ENCODE measurements at places on chromosomes 7 and 10.

DNA sequence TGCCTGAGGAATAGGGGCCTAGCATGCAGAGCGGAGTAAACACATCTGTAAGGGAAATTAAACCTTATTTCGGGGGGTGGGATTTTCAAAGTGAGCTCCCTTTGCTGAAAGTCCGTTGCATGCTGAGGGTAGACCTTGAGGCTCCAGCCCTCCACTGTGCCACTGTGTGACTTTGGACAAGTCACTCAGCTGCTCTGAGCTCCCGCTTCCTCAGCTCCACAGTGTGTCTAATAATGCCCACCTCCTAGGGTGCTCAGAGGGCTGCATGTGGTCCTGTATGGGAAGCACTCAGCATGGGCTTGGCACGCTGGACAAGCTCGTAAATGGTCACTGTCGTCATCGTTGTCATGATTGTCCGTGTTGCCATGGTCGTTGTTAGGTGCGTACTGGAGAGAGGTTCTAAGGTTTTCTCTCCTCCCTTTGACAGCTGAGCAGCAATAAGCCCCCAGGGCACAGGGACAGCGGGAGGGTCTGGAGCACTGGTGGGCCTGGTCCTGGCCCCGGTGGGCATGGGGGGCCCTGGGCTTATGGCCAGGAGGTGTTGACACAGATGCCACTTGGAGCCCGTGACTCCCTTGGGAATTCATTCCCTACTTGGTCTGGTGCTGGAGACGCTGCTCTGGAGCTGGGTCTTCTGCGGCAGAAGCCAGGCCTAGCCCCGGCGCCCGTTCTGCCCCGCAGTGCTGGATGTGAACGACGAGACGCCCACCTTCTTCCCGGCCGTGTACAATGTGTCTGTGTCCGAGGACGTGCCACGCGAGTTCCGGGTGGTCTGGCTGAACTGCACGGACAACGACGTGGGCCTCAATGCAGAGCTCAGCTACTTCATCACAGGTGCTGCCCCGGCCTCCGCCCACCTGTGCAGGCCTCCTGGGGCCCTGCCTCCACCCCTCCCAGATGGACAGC lies 13.1 kb downstream of the C10orf105 start:
- no peak for DNase-seq

- no peak for DNase-seq
Observed at GRCh38 chr7:101790566-101791293, 26.7 kb upstream of the CUX1 start.

GRCh38 chr7:116801092-116801710 lies 61.2 kb upstream of the CAPZA2 start:
- DNase-seq: no peak

GRCh38 chr7:98156700-98157099 lies 50.0 kb downstream of the LMTK2 start:
- no peak for DNase-seq

GRCh38 chr7:158356454-158356853 lies 231.2 kb downstream of the PTPRN2 start:
- no peak for DNase-seq

GRCh38 chr7:92778972-92779371 lies 57.4 kb downstream of the CDK6 start:
- DNase-seq: no peak

DNA sequence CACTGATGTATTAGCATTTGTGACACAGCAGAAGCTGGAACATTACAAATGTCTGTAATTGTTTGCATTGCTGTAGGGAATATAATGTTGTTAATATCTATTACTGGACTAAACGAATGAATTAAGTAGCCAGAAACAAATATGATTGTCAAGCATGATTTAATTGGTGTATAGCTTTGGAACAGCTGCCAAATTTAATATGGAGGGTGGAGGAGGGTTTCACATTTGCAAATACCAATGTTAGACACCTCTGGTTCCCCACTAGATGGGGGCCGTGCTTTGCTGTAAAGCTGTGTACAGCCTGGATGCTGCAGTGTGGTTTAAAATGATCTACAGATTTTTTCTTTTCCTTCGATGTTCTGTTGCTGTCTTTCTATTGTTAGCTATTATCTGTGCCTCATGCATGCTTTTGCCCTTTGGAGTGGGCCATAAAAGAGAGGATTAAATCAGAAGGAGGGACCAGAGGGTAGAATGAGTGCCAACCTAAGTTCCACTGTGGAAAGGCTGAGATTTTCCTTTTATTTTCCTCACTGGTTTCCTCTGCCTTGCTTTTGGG lies 23.1 kb downstream of the DNAJB9 start:
- no peak for DNase-seq

GRCh38 chr10:11280187-11280932 lies 262.7 kb downstream of the CELF2 start:
- DNase-seq: no peak

DNA sequence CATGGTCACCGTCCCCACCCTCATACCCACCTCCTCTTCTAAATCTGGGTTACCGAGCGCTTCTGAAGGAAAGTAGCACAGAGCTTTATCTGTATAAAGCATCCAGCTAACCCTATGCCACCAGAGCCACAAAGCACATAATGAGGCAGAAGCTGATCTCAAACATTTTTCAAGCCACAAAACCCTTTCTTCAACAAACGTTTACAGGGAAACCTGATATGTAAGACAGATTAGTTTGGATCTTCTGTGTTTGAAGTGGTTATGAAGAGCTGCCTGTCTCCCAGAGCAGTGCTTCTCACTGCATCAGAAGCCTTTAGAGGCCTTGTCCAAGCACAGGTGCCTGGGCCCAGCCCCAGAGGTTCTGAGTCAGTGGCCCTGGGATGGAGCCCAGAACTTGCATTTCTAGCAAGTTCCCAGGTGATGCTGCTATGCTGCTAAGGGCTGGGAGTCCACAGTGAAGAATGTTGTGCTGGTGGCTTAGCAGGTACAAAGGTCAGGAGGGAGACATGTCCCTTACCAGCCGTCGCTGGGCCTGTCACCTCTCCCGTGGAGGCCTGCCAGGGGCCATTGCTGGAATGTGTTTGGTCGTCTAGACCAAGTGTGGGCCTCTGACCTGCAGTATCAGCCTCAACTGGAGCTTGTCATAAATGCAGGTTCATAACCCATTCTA lies 90.4 kb downstream of the TAF3 start:
- DNase-seq: no peak

DNA sequence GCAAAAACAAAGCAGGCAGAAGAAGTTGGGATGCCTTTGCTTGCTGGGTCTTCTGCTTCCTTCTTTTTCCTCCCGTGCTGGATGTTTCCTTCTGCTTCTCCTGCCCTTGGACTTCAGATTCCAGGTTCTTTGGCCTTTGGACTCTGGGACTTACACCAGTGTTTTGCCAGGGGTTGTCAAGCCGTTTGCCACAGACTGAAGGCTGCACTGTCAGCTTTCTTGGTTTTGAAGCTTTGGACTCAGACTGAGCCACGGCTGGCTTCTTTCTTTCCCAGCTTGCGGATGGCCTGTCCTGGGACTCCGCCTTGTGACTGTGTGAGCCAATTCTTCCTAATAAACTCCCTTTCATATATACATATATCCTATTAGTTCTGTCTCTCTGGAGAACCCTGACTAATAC lies 11.3 kb upstream of the LCOR start:
- no peak for DNase-seq

DNA sequence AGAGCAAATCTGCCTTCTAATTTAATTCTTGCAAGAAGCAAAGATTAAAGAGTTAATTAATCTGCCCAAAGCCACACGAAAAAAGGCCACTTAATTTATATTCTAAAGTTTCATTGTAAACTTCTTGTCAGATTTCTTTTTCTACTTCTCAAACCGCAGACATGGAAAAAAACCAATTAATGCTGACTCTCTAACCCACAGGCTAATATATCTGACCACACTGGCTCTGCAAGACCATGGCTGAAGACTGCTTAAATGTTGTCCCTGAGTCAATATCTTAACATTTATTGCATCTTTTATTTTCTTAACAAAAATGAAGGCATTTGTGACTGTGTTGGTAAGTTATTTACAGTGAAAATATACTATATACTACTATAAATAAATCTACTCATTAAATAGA lies 234.0 kb upstream of the SP8 start:
- DNase-seq: no peak

DNA sequence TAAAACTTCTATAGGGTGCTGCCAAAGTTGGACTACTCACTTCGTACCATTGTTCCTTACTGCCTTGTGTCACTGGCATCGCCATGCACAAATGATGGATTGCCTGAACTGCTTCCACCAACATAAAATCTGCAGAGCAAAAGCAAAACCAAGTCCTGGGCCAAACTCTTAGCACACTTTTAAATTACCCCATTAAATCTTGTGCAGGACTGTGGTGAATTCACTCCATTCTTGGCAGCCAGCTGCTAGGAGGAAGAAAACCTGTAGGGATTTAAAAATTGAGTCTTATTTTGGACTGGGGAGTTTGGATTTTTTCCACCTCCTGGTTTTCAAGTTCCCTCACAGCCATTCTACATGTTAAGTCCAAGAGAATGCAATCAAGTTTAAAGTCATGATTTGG lies 646.9 kb downstream of the SORCS3 start:
- no peak for DNase-seq

DNA sequence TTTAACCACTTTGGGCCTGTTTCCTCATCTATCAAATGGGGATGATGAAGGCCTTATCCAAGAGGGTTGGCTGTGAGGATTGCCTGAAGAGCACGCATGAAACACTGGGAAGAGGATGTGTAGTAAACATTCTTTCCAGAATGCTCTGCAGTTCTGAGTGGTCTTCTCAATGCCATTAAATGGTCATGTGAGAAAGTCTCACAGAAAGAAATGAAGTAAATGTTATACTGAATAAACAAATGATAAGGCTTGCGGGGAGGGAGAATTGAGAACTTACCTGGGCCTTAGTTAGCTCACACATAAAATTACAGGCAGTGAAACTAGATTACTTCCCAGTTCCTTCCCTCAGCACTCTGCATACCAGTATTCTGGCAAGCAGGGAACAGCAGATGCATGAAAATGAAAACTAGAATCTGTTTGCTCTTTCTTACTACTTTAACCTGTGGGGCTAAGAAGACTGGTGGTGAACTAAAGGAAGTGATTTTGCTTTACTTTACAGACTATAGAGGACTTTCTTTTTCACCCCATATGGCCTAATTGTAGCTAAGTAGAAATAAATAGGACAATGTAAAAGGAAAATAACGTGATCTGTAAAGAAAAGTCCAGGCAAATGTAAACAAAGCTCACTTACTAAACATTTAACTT lies 135.3 kb upstream of the CCDC6 start:
- DNase-seq: no peak

- no peak for DNase-seq
Observed at GRCh38 chr7:18524248-18524647, 28.7 kb downstream of the HDAC9 start.

- DNase-seq: no peak
Observed at GRCh38 chr10:97891497-97892167, 42.0 kb downstream of the GOLGA7B start.

DNA sequence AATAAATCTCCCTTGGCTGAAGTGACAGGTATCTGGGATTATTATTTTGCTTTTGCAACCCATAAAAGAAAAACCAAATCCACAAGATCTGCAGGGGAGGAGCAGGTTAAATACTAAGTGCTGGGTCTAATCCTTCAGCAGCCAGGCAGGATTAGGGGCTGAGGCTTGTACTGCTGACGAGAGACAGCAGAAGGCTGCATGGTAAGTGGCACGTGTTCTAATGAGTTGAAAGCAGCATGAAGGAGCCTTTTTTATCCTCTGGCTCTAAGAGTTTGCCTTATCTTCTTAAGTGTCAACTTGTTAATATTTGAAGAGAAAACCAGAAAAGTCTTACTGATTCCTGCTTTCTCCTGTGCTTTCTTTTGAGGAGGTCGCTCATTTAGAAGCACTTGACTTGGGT lies 50.0 kb downstream of the LYZL2 start:
- no peak for DNase-seq

DNA sequence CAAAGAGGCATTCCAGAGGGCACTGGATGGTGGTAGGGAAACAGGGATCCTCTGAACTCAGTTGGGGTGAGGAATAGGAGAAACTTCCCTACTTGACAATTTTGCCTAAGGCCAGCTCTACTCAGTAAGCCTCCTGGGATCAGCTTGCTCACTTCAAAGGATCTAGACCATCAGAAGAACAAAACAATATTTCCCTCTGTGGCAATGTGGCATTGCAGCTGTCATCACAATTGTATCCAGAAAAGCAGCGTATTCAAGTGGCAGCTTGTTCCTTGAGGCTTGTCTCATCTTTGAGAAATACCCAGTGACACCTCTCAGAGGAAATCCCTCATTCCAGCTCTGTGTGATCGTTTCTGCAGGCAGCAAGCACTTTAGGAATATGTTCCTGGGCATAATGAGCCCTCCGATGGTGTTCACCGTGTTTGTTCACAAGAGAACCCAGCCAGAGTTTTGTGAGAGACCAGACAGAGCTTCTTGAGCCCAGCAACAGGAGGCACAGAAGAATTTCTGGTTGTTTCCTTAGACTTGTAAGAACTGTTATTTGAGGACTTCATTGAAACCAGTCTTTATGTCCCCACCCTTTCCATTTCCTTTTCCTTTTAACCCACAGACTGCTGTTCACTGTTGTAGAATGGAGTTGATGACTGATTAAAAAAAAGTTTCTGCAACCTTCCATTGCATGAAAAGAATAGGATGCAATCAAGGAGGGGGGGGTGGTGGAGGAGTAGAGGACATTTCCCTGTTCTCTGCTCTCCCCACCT lies 747.3 kb downstream of the LRMDA start:
- DNase-seq: no peak

- no peak for DNase-seq
Observed at GRCh38 chr10:50498465-50498864, 125.3 kb downstream of the SGMS1 start.

GRCh38 chr10:110815354-110816004 lies 56.2 kb upstream of the PDCD4 start:
- DNase-seq: no peak

DNA sequence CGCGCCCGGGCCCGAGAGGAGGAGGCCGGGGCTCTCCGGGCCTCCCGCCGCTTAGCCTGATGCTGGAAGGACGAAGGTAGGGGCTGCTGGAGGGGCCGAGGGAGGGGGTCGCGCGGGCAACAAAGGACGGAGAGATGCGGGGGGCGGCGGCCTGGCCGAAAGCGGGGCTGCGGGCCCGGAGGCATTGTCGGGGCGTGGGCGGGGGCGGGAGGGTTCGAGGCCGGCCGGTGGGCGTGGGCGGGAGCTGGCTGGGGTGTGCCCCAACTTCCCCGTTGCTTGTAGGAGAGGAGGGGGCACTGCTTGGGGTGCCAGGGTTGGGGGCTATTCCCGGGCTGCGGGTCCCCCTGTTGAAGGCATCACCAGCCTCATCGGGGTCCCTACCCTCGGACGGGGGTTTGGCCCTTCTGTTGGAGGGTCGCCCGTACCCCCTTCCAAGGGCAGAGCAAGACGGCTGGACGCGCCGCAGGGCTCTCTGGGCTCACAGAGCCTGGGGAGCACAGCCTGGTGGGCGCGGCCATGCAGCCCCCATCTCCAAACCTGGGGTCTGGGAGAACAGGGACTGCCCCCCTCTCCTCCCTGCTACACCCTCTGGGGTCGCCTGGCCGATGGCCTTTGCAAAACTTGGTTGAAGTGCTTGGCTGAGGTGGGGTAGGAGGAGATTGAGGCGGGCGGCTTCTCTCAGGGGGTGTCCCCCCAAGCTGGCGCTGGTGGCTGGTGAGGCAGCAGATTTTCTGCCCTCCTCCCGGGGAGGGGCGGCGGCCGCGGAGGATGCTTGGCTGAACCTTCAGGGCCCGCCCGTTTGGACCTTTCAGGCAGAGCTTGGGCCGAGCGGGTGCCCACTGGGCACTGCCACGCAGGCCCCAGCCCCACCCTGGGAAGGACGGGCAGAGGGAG lies 699 bp downstream of the CLIP2 start:
- peak; percentile 37 for DNase-seq
